ELR (cell line): ENCODE measurements at places on chromosomes 11 and 22.

DNA sequence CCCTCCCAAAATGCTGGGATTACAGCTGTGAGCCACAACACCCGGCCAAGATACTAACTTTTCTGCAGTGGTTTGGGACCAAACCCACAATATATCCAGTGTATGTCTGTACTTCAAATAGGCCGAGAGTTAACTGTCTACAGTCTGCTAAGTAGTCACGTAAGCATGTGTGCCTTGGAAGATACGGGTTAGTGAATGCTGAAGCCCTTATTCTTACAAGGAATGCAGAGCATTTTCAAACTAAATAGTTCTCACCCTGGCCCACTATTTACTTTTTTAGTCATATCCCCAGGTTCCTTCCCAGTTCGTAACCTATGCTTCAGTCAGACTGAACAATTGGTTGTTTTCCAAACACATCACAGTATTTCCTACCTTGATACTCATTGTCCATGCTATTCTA, 176.0 kb downstream of the WNT11 start:
- DNase-seq, result peak; percentile 24

DNA sequence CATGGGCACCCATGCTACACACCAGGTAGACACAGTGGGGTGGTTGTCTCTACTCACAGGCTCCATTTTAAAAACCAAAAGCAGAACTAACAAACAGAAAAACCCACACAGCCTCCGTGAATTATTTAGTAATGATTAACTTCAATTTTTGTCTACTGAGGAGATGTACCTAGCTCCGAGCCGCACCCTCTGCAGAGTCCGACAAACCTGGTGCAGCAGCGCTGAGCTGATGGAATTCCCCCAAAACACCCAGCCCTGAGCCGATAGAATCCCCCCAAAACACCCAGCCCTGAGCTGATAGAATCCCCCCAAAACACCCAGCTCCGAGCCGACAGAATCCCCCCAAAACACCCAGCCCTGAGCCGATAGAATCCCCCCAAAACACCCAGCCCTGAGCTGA, 927.0 kb downstream of the BRD1 start:
- DNase-seq, result no peak

GRCh38 chr11:62542111-62542745, 4.4 kb downstream of the AHNAK start:
- no peak for DNase-seq

DNA sequence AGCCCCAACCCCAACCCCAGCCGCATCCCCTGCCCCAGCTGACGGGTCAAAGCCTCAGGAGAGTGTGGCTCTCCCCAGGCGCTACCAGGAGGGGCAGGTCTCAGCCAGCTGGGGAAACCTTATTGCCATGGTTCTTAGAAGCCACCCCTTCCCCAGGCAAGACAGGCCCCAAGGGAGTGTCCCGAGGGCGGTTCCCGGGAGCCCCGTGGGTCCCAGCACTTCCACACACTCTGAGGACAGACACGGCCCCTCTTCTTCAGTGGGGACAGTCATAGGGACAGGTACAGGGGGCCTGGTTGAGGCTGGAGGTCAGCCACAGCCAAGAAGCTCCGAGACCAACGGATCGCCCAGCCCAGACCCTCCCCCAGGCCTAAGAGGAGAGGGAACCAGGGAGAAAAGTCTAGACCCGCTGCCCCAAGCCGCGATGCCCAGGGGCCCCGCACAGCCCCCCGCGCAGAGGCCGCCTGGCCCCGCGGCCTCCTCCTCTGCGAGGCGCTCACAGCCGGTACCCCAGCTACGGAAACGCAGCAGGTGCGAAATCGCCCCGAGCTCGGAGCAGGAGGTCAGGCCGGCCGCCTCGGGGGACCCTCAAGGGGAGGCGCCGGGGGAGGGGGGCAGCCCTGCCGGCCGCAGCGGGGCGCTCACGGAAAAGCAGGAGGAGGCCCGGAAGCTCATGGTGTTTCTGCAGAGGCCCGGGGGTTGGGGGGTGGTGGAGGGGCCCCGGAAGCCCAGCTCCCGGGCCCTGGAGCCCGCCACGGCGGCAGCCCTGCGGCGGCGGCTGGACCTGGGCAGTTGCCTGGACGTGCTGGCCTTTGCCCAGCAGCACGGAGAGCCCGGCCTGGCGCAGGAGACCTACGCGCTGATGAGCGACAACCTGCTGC, 2.6 kb downstream of the KLHDC7B start:
- DNase-seq, result no peak

- peak; percentile 77 for DNase-seq
Observed at GRCh38 chr22:35887296-35887875, 141.2 kb downstream of the RBFOX2 start.

- no peak for DNase-seq
Observed at GRCh38 chr11:133964356-133964755, 7.6 kb upstream of the IGSF9B start.

DNA sequence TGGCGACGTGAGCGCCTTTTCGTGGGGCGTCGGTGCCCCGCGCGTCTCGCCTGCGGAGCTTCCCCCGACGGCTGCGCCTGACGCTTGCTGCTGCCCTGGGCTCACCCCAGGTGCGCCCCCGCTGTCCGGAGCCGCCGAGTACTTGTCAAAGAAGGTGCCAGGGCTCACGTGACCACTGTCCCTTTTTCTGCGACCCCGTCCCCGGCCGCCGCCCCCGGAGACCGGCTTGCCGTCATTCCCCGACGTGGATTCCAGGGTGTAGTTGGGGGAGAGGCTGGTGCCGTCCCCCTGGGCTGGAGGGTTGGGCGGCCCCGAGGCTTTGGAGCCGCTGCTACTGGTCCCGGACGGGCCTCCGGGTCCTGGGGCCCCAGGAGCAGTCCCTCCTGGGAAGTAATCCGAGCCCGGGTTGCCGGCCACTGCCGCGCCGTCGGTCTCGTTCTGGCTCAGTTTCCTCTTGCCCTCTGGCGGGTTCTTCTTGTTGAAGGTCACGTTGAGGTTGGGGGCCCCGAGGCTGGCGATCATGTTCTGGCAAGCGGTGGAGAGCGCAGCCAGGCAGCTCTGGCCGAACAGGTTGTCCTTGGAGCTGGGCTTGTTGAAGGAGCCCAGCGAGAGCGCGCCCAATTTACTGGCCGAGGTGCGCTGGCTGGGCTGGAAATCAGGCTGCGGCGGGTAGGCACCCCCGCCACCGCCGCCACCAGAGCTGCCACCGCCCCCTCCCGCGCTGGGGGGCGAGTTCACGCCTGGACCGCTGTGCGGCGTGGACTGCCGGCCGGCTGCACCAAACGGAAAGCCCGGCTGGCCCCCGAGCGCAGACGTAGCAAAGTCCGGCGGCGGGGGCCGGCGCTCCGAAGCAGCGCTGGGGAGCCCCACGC, 3.8 kb downstream of the MN1 start:
- DNase-seq, result no peak

DNA sequence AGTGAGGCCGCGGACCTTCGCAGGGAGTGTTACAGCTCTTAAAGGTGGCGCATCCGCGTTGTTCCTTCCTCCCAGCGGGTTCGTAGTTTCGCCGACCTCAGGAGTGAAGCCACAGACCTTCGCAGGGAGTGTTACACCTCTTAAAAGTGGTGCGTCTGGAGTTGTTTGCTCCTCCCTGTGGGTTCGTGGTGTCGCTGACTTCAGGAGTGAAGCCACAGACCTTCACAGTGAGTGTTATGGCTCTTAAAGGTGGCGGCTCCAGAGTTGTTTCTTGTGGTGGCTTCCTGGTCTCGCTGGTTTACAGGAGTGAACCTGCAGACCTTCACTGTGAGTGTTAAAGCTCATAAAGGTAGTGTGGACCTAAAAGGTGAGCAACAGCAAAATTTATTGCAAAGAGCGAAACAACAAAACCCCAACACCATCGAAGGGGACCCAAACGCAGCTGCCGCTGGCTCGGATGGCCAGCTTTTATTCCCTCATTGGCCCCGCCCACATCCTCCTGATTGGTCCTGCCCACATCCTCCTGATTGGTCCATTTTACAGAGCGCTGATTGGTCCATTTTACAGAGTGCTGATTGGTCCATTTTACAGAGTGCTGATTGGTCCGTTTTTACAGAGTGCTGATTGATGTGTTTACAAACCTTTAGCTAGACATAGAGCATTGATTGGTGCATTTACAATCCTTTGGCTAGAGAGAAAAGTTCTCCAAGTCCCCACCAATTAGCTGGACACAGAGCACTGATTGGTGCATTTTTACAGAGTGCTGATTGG, 1.2 kb upstream of the TMEM45B start:
- DNase-seq, result no peak

- DNase-seq, result no peak
Observed at GRCh38 chr11:76706667-76707066, 36.1 kb upstream of the LRRC32 start.

GRCh38 chr11:413120-414081, 1.4 kb downstream of the SIGIRR start:
- DNase-seq, result peak; percentile 40

- no peak for DNase-seq
Observed at GRCh38 chr22:18035751-18036150, 11.4 kb upstream of the MICAL3 start.

- DNase-seq, result no peak
Observed at GRCh38 chr11:103789952-103790351, 246.5 kb upstream of the DDI1 start.

GRCh38 chr11:123833095-123833494, 26.9 kb upstream of the OR6M1 start:
- DNase-seq, result no peak

DNA sequence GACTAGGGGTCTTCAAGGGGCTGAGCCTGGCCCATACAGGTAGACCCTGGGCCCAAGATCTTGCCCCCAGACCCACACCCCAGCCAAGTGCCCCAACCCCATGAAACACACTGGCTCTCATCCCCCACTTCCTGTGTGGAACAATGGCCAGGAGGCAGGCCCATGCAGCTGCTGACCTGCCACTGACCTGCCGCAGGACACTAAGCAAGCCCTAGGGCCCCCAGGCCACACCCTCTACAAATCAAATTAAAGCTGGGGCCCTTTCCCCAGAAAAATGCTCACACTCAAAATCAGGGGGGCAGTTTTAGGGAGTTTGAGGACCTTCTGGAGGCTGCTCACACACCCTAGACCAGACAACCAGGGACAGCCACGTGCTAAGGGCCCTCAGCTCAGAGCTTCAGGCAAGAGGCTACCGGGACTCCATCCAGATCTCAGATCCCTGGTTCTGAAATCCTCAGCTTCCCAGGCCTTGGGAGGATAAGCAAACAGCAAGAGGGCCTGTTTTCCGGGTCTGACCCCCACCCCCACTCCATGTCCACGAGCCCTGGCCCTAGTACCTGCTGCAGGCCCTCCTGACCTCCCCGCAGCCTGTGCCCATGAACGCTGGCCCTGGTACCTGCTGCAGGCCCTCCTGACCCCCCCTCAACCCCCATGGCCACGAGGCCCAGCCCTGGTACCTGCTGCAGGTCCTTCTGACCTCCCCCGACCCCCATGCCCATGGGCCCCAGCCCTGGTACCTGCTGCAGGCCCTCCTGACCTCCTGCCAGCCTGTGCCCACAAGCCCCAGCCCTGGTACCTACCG, 10.0 kb downstream of the CARD10 start:
- DNase-seq, result no peak

DNA sequence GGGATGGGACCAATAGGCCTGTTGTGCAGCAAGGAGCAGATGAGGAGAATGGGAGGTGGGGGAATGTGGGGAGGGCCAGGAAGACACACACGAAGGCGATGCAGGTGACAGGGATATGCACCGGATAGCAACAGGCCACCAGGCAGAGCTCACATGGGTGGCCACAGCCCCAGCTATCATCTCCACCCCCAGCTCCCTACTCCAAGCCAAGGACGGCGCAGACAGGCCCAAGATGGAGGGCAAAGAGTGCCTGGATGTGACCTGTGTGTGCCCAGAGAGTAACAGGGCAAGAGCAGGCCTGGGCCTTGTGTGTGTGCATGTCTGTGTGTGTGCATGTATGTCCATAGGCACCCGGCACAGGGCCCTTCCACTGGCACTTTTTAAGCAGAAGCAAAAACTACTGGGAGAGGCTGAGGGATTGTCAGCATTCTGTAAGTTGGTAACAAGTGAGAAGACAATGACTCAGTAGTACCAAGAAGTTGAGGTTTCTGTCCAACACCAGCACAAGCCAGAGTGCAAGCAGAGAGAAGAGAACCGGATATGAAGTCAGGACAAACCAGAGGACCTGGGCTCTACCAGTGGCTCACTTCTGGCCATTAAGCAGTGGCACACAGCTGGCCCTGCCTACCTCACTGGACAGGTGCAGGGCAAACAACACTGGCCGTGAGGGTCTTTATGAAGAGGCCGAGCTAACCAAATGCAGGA, 36.4 kb downstream of the NRXN2 start:
- DNase-seq, result peak; percentile 17

DNA sequence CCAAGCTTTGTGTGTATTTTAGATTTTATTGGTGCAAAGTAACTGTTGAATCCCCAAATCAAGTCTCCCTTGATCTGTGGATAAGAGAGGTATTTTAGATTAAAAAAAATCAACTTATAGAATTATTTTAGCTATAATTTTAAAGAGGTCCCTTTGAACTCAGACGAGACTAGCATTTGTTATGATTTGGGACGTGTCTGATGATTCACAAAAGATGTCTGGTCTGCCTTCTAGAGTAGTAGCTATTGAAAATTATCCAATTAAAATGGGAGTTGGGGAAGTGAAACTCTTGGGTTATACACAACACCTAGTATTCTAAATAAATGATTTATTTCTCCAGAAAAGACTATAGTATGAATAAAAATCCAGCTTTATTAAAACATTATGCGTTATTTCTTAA, 227.9 kb upstream of the GRIA4 start:
- no peak for DNase-seq

DNA sequence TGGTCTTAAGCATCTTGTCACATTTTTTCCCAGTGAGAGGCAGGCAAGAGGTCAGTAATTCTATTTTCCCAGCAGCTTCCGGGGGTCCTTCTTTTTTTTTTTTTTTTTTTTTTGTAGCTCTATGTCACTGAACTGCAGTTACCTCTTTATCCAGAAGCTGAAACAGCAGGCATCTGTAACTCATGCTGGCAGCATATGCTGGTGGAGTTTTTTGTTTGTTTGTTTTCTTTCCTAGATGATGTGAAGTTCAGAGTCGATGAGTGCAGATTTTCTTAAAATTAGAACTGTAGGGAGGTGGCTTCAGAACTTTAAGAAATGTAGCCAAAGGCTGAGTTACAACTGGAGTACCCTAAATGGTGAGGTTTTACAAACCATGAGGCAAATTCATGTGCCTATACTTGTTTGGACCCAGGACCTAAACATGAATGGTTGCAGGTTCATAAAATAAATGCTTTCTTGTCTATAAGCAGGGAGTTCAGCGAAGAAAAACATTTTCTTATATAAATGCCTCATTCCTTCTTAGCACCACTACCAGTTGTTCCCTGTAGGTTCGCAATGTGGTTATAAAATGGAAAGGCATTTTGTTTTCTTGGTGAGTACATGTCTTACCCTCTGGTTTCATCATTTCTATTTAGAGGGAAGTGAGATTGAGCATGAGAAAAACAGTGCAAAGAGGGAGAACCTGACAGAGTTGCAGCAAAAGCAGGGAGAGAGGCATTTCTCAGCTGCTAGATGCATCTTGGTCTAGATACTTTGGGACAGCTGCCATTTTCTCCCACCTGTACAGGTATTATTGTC, 84.0 kb downstream of the TRIM44 start:
- DNase-seq, result no peak
